ENCODE measurements at places on chromosomes 16 and 17.

DNA sequence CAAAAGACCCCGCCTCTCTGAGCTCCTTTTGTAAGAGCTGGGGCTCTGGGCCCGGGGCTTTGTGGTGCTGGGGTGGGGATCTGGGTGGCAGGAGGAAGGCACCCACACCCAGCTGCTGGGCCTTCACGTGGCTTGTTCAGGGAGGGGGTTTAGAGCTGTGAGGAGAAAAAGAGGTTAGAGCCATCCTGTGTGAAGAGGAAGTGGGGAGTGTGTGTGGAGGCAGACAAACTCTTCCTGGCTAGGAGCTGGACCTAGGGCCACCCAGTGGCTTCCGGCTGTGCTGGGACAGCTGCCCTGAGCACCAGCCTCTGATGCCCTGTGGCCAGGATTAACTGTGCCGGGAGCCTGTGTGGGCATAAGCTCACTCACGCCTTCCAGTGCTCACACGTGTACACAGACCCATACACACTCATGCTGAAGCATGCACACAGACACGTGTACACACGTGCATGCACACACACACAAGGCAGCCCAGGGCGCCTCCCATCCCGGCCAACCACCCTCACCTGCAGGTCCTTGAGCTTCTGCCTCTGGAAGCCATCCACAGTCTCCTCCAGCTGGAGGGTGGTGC is 7.4 kb downstream of the CIBAR2 start:
- DNase-seq: peak; percentile 44

DNA sequence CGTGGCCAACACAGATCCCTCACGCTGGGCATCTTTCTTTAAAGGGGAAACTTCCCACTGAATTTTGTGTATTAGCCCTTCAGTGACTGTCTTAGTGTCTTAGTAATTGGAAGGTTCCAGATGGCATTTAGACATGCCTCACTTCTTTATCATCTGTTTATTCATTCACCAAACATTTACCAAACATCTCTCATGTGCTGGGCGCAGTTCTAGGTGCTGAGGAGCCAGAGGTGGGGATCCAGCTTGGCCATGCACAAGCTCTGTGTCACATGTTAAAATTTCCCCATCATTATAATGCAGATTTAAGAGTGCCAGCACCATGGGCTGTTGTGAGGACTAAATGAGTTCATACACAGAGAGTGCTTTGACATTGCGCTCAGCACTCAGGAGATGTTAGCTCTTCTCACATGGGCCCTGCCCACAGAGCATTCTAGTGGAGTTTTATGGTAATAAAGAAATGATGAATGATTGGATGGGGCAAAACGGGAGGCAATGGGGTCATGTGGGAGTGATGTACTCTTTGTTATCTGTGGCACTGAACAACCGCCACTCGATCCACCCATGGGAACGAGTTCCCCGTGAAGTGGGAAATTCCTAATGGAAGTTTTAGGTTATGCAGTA is 119.7 kb downstream of the SNX29 start:
- no peak for DNase-seq

- no peak for DNase-seq
Observed at GRCh38 chr16:47475786-47476185, 14.7 kb downstream of the PHKB start.

- DNase-seq: no peak
Observed at GRCh38 chr16:88504489-88505404, 51.7 kb downstream of the ZFPM1 start.

DNA sequence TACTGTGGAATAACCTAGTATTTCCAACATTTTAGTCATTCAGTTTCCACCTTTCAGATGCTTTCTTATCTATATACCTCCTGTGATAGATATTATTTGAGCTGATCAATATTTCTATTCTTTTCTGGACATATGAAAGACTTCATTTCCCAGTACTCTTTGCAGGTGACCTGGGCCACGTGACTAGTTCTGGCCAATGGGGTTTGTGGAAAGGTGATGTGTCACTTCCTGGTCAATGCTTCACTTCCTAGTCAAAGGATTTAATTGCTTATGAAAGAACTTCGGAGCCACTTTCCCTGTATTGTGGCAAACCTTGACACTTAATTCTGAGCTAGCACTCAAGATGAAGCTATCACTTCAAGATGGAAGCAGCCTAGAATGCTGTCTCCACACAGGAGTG is 248.9 kb upstream of the FOXF1 start:
- DNase-seq: no peak

- DNase-seq: peak; percentile 56
Observed at GRCh38 chr17:50163843-50164696, 1.7 kb upstream of the SGCA start.

GRCh38 chr17:48317732-48318131 is 112.3 kb downstream of the SKAP1 start:
- no peak for DNase-seq

GRCh38 chr17:34542700-34543336 is 36.6 kb upstream of the TMEM132E start:
- peak; percentile 45 for DNase-seq

DNA sequence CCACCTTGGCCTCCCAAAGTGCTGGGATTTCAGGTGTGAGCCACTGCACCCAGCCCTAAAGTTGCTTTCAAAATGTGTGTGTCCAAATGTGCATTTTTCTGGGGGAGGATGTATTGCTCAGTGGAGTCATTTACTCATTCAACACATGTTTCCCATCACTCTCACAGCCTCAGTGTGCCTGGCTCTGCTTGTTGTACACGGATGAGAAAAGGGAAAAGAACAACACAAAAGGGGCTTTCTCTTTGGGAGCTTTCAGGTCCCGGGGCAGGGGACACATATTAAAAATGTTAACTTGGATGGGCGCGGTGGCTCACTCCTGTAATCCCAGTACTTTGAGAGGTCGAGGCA is 1.7 kb upstream of the PPL start:
- no peak for DNase-seq

DNA sequence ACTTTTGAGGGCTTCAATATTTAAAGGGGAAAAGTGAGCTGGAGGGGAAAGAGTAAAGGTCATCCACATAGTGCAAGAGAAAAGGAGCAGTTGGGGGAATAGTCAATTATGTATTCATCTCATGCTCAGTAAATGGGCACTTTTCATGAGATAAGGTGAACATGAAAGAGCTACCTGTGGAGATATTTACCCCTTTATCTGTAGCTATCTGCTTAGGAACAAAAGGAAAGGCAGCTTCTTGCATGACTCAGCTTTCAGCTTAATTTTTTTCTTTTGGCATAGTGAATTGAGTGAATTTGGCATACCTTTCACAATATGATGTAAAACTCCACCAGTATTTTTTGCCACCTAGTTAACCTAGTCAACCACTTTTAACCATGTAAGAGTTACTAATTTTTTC is 26.4 kb downstream of the CPD start:
- no peak for DNase-seq

DNA sequence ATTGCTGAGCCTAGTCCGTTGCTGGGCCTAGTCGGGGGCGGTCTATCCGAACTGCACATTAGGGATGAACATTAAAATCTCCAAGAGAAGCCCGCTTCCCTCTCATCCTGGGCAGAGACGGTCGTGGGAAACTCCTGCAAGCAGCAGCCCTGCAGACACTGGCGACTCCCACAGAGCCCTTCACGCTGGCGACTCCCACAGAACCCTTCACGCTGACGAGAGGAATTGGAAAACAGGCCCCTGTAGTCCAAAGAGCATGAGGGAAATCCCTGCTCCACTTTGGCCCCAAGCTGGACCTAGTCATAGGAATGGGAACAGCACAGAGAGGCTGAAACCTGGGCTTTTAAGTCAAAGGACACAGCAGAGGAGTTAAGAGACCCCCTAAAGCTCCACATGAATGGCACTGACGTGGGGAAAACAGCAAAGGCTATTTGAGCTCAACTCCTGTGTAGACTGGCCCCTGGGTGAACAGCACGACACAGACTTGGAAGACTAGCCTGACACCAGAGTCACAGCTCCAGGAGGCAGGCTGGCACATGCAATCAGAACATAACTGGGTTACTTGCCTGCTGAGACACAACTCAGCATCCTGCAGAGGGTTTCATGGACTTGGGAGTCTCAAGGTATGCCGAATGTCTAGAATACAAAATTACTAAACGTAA is 42.2 kb downstream of the WDR45B start:
- no peak for DNase-seq

GRCh38 chr16:3854750-3855541 is 25.6 kb downstream of the CREBBP start:
- no peak for DNase-seq

DNA sequence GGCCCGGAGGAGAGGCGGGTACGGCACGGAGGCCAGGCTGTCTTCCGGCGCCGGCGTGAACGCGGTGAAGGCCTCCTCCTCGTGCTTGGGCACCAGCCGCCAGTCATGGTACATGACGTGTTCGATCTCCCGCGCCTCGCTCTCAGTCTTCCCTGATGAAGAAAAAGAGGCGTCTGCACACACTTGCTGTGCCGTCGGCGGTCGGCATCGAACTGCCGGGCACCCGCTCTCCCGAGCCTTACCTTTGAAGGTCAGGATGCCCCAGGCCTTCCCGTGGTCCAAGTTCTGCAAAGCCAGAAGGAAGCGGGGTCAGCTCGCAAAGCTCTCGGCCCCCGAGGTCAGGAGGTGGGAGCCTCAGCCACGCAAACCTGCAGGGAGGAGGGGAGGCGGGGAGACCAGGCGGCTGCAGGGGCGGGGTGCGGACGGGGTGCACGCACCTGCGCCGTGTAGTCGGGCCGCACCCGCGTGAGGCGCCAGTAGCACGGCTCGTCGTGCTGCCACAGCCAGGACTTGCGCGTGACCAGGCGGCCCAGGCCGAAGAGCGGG is at the start of gene EME2:
TSS of gene EME2 (plus strand) at position 449 of the 546 bp plus-strand sequence. CDS start 418 bp downstream, outside the sequence.
- DNase-seq: no peak

- DNase-seq: no peak
Observed at GRCh38 chr17:39187152-39187830, 10.2 kb downstream of the CACNB1 start.

DNA sequence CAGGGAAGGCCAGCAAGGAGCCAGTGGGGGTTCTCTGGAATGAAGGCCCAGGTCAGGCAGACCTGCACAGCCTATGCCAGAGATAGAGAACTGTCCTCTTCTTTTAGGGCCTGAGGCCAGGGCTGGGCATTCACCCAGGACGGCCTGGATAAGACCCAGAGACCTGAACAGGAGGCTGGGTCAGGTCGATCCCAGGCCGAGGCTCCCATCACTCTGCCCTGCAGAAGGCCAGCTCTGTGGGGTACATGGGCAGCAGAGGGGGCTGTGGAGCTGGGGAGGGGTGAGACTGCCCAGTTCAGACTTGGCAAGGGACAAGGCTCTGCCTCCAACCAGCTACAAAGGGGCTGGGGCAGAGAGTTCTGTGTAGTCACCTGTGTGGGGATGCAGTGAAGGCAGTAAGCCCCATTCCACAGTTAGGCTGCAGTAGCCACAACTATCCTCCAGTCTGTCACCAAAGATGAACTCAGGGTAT is 14.6 kb downstream of the HSD11B2 start:
- no peak for DNase-seq

GRCh38 chr16:86432691-86433090 is 77.6 kb upstream of the FOXF1 start:
- no peak for DNase-seq
